Activated naive CD8-positive, alpha-beta T cell treated with anti-CD3 and anti-CD28 coated beads for 36 hours (primary cell): ENCODE measurements at places on chromosomes 2 and 18. TPM values are rescaled to one million over a fixed set of nuclear protein-coding genes. Genes with fewer than 3 reads are reported as not detected.
A peak's percentile ranks its signal among the peaks of the same experiment; 100 is the strongest.

The SLC8A1 gene
- 0.22 TPM for total RNA-seq

The MRPL30 gene
- total RNA-seq = 35.8 TPM

The ZC3H6 gene
- 7.7 TPM for total RNA-seq

The ICOS gene
- 99.2 TPM for total RNA-seq

The SERPINB11 gene
- total RNA-seq = not detected

The KCNJ13 gene
- not detected for total RNA-seq

The ACKR3 gene
- total RNA-seq = 1.5 TPM

The DLGAP1 gene
- total RNA-seq = not detected

The RTP5 gene
- total RNA-seq = 0.20 TPM

The C1QL2 gene
- not detected for total RNA-seq

DNA sequence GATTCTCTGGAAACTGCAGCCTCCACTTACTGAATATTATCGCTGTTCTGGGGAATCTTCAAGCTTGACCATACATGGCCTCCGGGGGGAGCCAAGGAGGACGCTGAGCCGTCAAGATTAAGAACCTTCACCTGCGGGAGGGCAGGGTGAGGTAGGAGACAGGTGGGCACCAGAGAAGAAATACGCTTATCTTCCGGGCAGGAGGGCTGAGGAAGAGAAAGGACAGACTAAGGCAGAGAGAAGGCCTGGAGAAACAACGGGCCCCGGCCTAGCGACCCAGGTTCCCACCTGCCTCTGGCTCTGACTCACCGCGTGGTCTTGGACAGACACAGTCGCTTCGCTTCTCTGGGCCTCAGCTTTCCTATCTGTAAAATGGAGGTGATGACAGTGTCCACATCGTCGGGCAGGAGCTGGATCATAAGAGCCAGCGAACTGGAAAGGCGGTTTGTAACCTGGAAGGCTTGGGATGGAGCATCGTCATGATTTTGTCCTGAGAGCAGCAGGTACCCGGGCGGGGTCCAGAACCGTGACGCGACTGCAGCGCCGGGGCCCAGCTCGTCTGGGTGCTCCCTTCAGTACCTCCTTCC is 659 bp downstream of the ZNF142 start:
- peaks cover 27% of the 10 kb centered on the region for H3K4me1 ChIP-seq
- H3K36me3 ChIP-seq = peaks cover 24% of the 10 kb centered on the region
- DNase-seq = peak; percentile 52
- no peaks in the 10 kb centered on the region for H3K27me3 ChIP-seq
- H3K27ac ChIP-seq = peak overlapping the region; percentile 92

- H3K27ac ChIP-seq = no peak overlapping the region
- peaks cover 3% of the 10 kb centered on the region for H3K4me1 ChIP-seq
- no peaks in the 10 kb centered on the region for H3K27me3 ChIP-seq
Measured at GRCh38 chr18:24321071-24321470, 76.6 kb downstream of the OSBPL1A start.

DNA sequence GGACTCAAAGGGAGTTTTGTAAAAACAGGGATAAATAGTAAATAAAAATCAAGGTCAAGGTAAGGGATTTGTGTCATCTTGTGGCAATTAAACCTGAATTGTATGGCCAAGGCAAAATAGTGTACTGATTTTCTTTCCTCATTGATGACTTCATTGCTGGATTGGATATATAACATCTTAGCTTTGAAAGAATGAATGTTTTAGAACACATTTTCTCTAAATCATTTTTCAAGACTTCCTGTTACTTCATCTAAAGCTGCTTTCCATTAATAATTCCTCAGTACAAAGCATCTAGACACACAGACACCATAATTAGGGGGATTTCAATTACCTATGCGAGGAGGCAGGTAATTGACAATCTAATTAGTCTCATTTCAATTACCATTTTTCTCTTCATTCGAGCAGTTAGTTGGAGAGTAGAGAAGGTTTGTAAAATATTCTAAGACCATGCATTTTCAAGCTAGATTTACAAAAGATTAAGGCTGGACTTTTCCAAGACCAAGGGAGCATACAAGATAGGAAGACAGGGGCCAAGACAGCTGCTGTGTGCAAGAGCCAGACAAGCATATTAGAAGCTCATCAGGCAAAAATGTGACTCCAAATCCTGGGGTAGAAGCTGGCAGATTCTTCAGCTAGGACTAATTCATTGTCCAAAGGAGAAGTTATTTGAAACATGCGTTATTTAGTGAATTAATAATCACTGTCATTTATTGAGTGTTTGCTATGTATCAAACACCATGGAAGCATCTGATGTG is 253.6 kb downstream of the EPHA4 start:
- peaks cover 15% of the 10 kb centered on the region for H3K27me3 ChIP-seq
- no peaks in the 10 kb centered on the region for H3K36me3 ChIP-seq
- DNase-seq = no peak

GRCh38 chr18:49728542-49728941 is 84.8 kb downstream of the ACAA2 start:
- peak; percentile 36 for DNase-seq
- peaks cover 6% of the 10 kb centered on the region for H3K4me1 ChIP-seq
- H3K4me3 ChIP-seq = no peak overlapping the region
- no peak overlapping the region for H3K27ac ChIP-seq

DNA sequence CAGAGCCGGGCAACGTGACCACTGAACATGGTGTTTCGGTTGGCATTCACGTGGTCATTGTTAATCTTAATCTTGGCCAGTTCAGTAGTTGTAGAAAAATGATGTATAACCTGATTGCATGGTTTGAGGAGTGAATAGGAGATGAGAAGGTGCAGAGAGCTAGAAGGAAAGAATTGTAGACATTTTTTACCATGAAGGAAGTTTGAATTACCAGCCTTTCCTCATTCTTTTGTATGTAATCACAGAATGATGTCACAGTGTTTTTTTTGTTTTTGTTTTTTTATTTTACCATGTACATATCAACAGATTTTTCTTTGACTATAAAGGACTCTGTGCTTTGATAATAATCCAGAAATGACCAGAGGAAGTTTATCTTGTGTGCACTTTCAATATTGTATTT is 126.3 kb downstream of the LTBP1 start:
- H3K36me3 ChIP-seq = no peaks in the 10 kb centered on the region
- H3K27ac ChIP-seq = no peak overlapping the region
- H3K4me1 ChIP-seq = no peaks in the 10 kb centered on the region
- H3K27me3 ChIP-seq = peaks cover 6% of the 10 kb centered on the region
- no peak for DNase-seq

DNA sequence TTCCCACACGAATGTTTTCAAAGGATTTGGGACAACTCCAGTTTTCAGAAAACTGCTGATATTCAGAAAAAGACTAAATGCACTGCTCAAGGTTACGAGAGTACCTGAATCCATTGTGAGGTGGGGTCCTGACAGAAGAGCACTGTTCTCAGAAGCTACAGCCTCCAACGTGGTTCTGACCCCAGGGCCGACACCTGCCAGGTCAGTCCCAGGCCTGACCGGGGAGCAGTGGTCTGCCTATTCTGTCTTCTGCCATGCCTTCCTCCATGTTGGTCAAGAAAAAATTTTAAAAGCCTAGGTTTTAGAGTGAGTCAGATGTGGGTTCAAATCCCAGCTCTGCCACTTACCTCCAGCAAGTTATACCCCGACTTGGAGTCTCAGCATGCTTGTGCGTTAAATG is 212.3 kb downstream of the BCL11A start:
- H3K36me3 ChIP-seq = no peaks in the 10 kb centered on the region
- peaks cover 8% of the 10 kb centered on the region for H3K27me3 ChIP-seq
- H3K4me3 ChIP-seq = no peak overlapping the region
- no peaks in the 10 kb centered on the region for H3K4me1 ChIP-seq
- DNase-seq = no peak

DNA sequence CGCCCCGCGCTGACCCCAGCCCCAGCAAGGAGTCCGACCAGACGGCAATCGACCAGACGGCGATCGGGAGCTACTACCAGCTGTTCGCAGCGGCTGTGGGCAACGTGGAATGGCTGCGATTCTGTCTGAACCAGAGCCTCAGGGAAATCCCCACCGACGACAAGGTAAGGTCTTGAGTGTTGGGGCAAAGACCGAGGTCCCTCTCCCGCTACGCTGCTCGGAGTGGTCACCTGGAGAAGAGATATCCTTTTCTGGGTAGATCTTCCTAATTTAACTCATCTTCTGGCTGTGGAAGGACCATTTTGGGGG is 704 bp downstream of the ANKRD53 start:
- peaks cover 12% of the 10 kb centered on the region for H3K4me1 ChIP-seq
- no peaks in the 10 kb centered on the region for H3K36me3 ChIP-seq
- H3K27ac ChIP-seq = no peak overlapping the region
- peaks cover 3% of the 10 kb centered on the region for H3K27me3 ChIP-seq
- H3K4me3 ChIP-seq = no peak overlapping the region

DNA sequence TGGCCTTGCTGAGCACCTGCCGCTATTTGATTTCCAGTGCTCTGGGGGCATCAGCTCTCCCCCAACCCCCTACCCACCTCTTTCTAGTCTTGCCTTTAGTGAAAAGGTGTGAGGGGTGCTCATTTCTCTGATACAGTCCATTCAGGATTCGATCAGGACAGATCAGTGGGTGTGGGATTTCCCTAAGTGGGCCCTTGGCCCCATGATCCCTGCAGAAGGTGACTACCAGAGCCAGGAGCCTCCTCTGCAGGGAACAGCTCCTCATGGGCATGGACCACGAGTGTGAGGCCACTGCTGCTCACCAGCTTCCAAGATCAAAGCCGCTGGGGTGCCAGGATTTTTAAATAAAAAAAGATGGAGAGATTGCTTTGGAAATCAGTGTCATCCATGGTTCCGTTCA is 835.2 kb upstream of the ID2 start:
- no peak overlapping the region for H3K4me3 ChIP-seq
- H3K27ac ChIP-seq = no peak overlapping the region
- no peaks in the 10 kb centered on the region for H3K36me3 ChIP-seq
- no peak for DNase-seq
- no peaks in the 10 kb centered on the region for H3K27me3 ChIP-seq

- no peak for DNase-seq
- no peak overlapping the region for H3K27ac ChIP-seq
Measured at GRCh38 chr2:241495172-241496002, 13.0 kb downstream of the STK25 start.

DNA sequence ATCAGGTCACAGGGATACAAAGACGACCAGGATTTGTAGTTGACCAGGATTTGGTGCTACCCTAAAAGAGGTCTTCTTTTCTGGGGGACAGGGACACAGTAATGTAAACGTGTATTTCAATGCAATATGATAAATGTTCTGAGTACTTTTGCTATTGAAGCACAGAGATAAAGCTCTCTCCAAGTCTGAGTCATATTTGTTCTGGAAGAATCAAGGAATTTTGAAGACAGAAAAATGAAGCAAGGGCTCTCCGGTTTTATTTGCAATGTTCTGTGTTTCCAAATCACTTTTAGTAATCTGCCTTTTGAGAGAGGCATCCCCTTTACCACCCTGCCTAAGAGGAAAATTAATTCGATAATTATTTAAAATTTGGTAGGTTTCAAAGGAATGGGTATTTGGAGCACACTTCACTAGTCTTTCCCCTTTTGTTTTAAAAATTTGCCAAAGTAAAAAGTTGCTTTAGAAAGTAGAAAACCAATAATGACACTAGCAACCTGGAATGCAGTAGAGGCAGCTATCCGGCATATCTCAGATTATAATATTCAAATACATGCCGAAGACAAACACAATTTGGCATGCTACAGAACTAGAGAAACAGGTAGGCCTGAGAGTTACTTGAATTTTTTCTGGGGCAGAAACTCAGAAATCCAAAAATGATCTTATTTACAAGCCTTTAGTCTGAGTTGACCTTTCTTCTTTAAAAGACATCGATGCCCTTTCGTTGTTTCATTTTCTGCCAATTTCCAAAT is 82.7 kb downstream of the MREG start:
- no peak for DNase-seq
- H3K27ac ChIP-seq = no peak overlapping the region
- H3K4me3 ChIP-seq = no peak overlapping the region
- H3K4me1 ChIP-seq = peaks cover 10% of the 10 kb centered on the region

DNA sequence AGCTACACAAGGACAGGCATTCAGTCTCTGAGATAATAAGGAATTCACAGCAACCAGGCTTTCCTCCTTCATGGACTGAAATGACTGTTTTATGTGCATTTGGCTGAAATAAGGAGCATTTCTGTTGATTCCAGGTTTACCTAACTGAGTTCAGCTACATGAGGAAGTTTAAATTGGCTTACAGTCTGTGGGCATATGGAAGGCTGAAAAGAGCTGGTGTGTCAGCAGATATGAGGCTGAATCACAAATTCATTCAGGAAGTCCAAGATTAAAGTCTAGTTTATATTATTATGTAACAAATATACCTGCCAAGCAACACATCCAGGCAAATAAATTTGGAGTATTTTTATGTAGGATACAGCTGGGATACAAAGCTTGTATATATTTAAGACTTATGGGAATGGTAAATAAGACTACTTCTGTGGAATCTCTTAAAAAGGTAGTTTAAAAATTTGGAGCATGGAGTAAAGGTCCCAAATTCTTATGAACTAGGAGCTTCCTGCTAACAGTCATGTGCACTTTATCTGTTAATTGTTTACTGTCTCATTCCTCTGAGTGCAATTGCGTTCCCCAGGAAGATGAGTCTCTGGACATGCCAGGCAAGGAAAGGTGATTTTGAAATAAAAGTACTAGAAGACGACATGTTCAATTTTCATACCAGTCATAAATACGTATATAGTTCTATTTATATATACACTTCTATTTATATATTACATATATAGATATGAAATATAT is 53.0 kb downstream of the ZC3H8 start:
- peaks cover 2% of the 10 kb centered on the region for H3K4me1 ChIP-seq
- H3K27me3 ChIP-seq = no peaks in the 10 kb centered on the region
- no peak overlapping the region for H3K4me3 ChIP-seq
- no peak overlapping the region for H3K27ac ChIP-seq

DNA sequence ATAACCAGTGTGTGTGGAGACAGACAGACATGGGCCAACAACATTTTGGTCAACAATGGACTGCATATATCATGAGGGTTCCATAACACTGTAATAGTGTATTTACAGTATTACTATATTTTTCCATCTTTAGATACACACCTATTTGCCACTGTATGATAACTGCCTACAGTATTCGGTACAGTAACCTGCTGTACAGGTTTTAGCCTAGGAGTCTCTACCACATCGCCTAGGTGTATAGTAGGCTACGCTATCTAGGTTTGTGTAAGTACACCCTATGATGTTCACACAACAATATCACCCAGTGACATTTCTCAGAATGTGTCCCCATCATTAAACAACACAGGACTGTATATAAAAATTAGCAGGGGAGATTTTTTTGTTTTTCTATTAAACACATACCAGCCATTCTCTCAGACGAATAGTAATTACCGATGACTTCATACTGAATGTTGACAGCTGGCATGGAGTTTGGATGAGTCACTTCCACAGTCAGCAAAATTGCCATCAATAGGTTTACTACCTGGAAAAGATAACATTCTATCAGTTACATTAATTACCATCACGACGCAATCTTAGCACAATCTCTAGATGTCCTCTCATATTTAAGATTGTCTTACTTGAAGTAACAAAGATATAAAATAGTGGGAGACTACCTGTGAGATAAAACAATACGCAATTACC is 10.8 kb downstream of the LAPTM4A start:
- no peak for DNase-seq
- no peak overlapping the region for H3K27ac ChIP-seq
- H3K4me1 ChIP-seq = peaks cover 6% of the 10 kb centered on the region
- H3K36me3 ChIP-seq = peaks cover 14% of the 10 kb centered on the region
